ENCODE measurements at places on chromosomes 13 and 19. TPM values are rescaled to one million over a fixed set of nuclear protein-coding genes. Genes with fewer than 3 reads are reported as not detected.

The FGF22 gene
- total RNA-seq, result 1.3 TPM

The KLK6 gene
- total RNA-seq, result 73.7 TPM

The CRYL1 gene
- 13.6 TPM for total RNA-seq

DNA sequence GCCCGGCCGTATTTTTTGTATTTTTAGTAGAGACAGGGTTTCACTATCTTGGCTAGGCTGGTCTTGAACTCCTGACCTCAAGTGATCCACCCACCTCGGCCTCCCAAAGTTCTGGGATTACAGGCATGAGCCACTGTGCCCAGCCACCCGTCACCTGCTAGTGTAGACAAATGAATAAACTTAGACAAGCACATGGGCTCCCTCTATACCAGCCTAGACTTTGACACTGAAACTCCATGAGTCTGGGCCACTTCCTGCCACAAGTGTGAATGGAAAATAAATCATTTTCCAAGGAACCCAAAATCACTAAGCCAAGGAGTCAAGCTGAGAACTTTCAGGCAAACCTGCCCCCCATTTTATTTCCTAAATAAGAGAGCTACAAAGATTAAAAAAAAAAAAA, 27.0 kb upstream of the TPT1 start:
- H3K27me3 ChIP-seq, result no peaks in the 10 kb centered on the region
- H3K4me3 ChIP-seq, result no peak overlapping the region
- peaks cover 32% of the 10 kb centered on the region for H3K4me1 ChIP-seq

DNA sequence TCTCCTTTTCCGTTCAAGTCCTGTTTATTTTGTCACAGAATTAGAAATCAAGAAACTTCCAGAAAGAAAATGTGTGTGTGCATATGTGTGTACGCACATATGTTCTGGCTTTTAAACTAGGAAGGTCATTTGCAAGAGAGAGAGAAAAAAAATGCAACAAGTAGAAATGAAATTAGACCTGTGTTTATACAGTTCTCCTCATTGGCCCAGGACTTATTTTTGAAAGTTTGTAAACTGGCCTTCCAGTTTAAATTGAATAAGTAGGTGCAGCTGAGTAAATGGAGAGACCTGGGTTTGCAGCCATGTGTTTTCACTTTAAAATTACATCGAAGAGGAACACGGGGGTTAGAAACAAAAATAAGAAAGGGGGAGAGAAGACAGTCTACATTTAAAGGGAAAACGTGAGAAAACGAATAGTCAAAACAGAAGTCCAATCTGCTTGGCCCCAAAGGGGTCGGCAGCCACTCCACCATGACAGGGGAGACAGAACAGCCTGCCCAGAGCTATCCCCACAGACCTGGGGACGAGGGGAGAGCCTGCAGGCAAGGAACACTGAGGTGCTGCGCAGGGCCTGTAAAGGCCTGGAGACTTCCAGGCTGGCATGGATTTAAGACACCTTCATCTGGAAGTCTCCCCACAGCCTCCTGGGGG, 216.8 kb upstream of the MAB21L1 start:
- no peak overlapping the region for H3K4me3 ChIP-seq
- H3K36me3 ChIP-seq, result no peaks in the 10 kb centered on the region
- DNase-seq, result no peak
- no peak overlapping the region for H3K27ac ChIP-seq

GRCh38 chr19:4376671-4376990, 23.7 kb downstream of the SH3GL1 start:
- no peaks in the 10 kb centered on the region for H3K36me3 ChIP-seq
- no peaks in the 10 kb centered on the region for H3K27me3 ChIP-seq
- H3K4me3 ChIP-seq, result peak overlapping the region; percentile 44
- peaks cover 73% of the 10 kb centered on the region for H3K4me1 ChIP-seq
- peak overlapping the region; percentile 99 for H3K27ac ChIP-seq

GRCh38 chr13:38173403-38173802, 176.2 kb upstream of the UFM1 start:
- DNase-seq, result no peak
- no peak overlapping the region for H3K27ac ChIP-seq
- H3K4me3 ChIP-seq, result no peak overlapping the region
- no peaks in the 10 kb centered on the region for H3K36me3 ChIP-seq
- H3K4me1 ChIP-seq, result no peaks in the 10 kb centered on the region

The PSG3 gene
- total RNA-seq, result not detected

- no peak overlapping the region for H3K27ac ChIP-seq
- H3K36me3 ChIP-seq, result no peaks in the 10 kb centered on the region
- peaks cover 6% of the 10 kb centered on the region for H3K4me1 ChIP-seq
Measured at GRCh38 chr19:35767288-35768081, 7.9 kb upstream of the ARHGAP33 start.

DNA sequence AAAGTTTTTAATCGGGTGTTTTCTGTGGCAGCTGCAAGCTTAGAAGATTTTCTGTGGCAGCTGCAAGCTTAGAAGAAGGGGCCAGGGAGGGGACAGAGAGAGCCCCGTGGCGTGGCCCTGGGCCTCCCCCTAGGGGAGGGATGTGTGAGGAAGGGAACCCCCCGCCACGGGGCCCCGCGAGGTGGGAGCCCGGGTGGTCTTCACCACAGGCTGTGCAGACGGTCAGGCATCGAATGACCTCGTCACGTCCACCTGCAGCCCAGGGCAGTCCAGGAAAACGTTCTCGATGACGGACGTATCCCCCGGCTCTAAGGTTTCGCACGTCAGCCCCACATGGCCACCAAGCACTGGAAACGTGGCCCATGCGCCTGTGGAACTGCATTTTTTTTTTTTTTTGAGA, 8.6 kb downstream of the POLR2E start:
- H3K27me3 ChIP-seq, result no peaks in the 10 kb centered on the region
- no peak overlapping the region for H3K4me3 ChIP-seq
- H3K36me3 ChIP-seq, result no peaks in the 10 kb centered on the region

GRCh38 chr13:23718996-23719395, 148.8 kb downstream of the TNFRSF19 start:
- no peaks in the 10 kb centered on the region for H3K27me3 ChIP-seq
- DNase-seq, result peak; percentile 29
- no peaks in the 10 kb centered on the region for H3K36me3 ChIP-seq

GRCh38 chr19:30004403-30004802, 62.4 kb downstream of the URI1 start:
- DNase-seq, result no peak
- H3K27me3 ChIP-seq, result no peaks in the 10 kb centered on the region
- H3K4me1 ChIP-seq, result no peaks in the 10 kb centered on the region
- H3K36me3 ChIP-seq, result peaks cover 11% of the 10 kb centered on the region
- no peak overlapping the region for H3K27ac ChIP-seq

The SYCN gene
- not detected for total RNA-seq

DNA sequence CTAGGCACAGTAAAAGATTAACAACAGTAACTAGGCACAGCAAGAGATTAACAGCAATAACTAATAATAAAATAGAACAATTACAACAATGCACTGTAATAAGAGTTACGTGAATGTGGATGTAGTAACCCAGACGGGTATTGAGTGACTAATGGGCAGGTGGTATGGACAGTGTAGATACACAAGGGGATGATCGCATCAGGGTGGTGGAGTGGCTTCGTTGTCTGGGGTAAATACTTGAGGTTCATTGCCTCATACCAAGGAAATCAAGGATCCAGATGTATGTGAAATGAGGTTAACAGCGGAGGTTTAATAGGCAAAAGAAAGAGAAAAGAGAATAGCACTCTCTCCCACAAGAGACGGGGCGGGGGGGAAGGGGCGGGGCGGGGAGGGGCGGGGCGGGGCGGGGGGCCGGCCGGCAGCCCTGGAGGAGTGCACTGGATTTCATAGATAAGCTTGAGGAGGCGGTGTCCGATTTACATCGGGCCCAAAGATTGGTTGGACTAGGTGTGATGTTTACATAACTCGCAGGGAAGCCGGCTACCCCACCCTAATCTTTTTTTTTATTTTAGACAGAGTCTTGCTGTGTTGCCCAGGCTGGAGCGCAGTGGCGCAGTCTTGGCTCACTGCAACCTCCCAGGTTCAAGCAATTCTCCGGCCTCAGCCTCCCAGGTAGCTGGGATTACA, 106.3 kb downstream of the KCTD15 start:
- no peak overlapping the region for H3K27ac ChIP-seq
- no peaks in the 10 kb centered on the region for H3K27me3 ChIP-seq
- no peak overlapping the region for H3K4me3 ChIP-seq
- DNase-seq, result no peak
- no peaks in the 10 kb centered on the region for H3K36me3 ChIP-seq
- H3K4me1 ChIP-seq, result peaks cover 10% of the 10 kb centered on the region

- DNase-seq, result no peak
- peaks cover 23% of the 10 kb centered on the region for H3K36me3 ChIP-seq
- H3K4me3 ChIP-seq, result no peak overlapping the region
- no peak overlapping the region for H3K27ac ChIP-seq
- H3K27me3 ChIP-seq, result no peaks in the 10 kb centered on the region
Measured at GRCh38 chr13:33277037-33277740, 8.4 kb downstream of the STARD13 start.

The MUC16 gene
- total RNA-seq, result 0.15 TPM

- peak overlapping the region; percentile 88 for H3K27ac ChIP-seq
- no peaks in the 10 kb centered on the region for H3K27me3 ChIP-seq
- H3K36me3 ChIP-seq, result peaks cover 31% of the 10 kb centered on the region
Measured at GRCh38 chr19:10654610-10655456, 687 bp downstream of the ILF3 start.

GRCh38 chr13:36339600-36340155, 6.5 kb downstream of the SPART start:
- H3K27ac ChIP-seq, result no peak overlapping the region
- H3K4me3 ChIP-seq, result no peak overlapping the region
- no peaks in the 10 kb centered on the region for H3K4me1 ChIP-seq
- no peak for DNase-seq
- no peaks in the 10 kb centered on the region for H3K27me3 ChIP-seq
- H3K36me3 ChIP-seq, result no peaks in the 10 kb centered on the region

- H3K4me3 ChIP-seq, result no peak overlapping the region
- peaks cover 7% of the 10 kb centered on the region for H3K27me3 ChIP-seq
- H3K36me3 ChIP-seq, result no peaks in the 10 kb centered on the region
- no peak overlapping the region for H3K27ac ChIP-seq
- DNase-seq, result peak; percentile 2
Measured at GRCh38 chr13:36571444-36571843, 102.4 kb upstream of the SERTM1 start.

The AMER2 gene
- not detected for total RNA-seq

GRCh38 chr13:24925318-24926231, 161.6 kb downstream of the RNF17 start:
- no peaks in the 10 kb centered on the region for H3K36me3 ChIP-seq
- no peak overlapping the region for H3K4me3 ChIP-seq
- H3K27me3 ChIP-seq, result peaks cover 4% of the 10 kb centered on the region

- 0 out of 2 replicates have a peak, but pooled peaks cover 9% of the 10 kb centered on the region for H3K4me1 ChIP-seq
- peak within 1 kb of the TSS; percentile 84 for H3K4me3 ChIP-seq
- H3K27me3 ChIP-seq, result no peaks in the 10 kb centered on the region
- H3K27ac ChIP-seq, result no peak within 1 kb of the TSS
Measured at GRCh38 chr19:43504426-43505185, at the start of gene PHLDB3. TSS of gene PHLDB3 (minus strand) at chr19:43504746. CDS start at chr19:43504118, 628 bp downstream.

DNA sequence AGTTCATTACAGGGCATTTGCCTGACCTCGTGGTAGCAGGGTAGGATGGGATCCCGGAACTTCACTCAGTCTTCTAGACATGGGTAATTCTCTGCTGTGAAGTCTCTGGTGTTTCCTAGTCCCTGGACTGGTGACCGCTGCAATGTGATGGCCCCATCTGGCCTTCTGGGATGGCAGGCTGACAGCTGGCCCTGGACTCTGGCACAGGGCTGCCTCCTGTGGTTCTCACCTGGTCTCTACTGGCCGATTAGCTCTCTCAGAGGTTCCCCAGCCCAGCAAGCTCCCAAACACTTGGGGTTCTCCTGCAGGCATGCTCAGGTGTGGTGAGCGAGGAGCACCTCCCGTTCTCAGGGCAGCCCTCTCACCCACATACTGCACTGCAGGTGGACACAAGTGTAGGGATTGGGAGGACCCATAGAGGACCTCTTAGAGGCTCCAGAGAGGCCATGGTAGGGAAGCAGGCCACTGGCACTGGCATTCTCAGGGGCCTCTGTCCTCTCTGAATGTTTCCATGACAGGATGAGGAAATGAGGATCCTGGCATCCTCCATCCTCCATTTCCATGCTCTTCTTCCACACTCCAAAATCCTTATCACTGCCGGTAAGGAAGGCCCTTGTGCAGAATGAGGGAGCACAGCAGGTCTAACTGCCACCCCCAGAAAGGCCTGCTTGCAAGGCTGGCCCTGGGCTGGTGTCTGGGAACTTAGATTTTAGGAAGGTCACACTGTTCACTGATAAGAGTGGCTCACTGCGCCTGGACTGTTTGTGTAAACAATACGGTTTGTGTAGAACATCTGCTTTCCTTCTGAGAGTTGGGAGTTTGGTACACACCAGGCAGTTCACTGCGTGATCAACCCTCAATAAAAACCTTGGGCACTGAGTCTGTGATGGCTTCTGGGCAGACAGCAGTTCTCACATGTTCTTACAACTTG, 31.5 kb upstream of the FARP1 start:
- H3K4me3 ChIP-seq, result no peak overlapping the region
- no peak overlapping the region for H3K27ac ChIP-seq
- no peaks in the 10 kb centered on the region for H3K36me3 ChIP-seq
- no peaks in the 10 kb centered on the region for H3K27me3 ChIP-seq
- DNase-seq, result no peak

- H3K4me3 ChIP-seq, result no peak overlapping the region
- H3K4me1 ChIP-seq, result no peaks in the 10 kb centered on the region
- H3K36me3 ChIP-seq, result no peaks in the 10 kb centered on the region
- no peaks in the 10 kb centered on the region for H3K27me3 ChIP-seq
- DNase-seq, result no peak
Measured at GRCh38 chr13:24271231-24271600, 38.2 kb upstream of the C1QTNF9 start.

GRCh38 chr13:79847882-79848592, 367.1 kb downstream of the NDFIP2 start:
- no peaks in the 10 kb centered on the region for H3K36me3 ChIP-seq
- no peaks in the 10 kb centered on the region for H3K27me3 ChIP-seq
- H3K27ac ChIP-seq, result no peak overlapping the region
- peaks cover 16% of the 10 kb centered on the region for H3K4me1 ChIP-seq
- no peak overlapping the region for H3K4me3 ChIP-seq

GRCh38 chr13:74129500-74130191, 4.6 kb downstream of the KLF12 start:
- DNase-seq, result peak; percentile 26
- H3K27me3 ChIP-seq, result no peaks in the 10 kb centered on the region
- peak overlapping the region; percentile 3 for H3K27ac ChIP-seq
- H3K36me3 ChIP-seq, result no peaks in the 10 kb centered on the region
- H3K4me1 ChIP-seq, result peaks cover 36% of the 10 kb centered on the region

GRCh38 chr19:532561-533363, 1.2 kb downstream of the CDC34 start:
- H3K27ac ChIP-seq, result 0 out of 2 replicates have a peak overlapping the region, but pooled peaks have one; percentile 2
- H3K4me3 ChIP-seq, result peak overlapping the region; percentile 89
- peaks cover 22% of the 10 kb centered on the region for H3K4me1 ChIP-seq
- DNase-seq, result peak; percentile 53

All from PC-3 (cell line).